ENCODE measurements at places on chromosomes 5 and 9.

DNA sequence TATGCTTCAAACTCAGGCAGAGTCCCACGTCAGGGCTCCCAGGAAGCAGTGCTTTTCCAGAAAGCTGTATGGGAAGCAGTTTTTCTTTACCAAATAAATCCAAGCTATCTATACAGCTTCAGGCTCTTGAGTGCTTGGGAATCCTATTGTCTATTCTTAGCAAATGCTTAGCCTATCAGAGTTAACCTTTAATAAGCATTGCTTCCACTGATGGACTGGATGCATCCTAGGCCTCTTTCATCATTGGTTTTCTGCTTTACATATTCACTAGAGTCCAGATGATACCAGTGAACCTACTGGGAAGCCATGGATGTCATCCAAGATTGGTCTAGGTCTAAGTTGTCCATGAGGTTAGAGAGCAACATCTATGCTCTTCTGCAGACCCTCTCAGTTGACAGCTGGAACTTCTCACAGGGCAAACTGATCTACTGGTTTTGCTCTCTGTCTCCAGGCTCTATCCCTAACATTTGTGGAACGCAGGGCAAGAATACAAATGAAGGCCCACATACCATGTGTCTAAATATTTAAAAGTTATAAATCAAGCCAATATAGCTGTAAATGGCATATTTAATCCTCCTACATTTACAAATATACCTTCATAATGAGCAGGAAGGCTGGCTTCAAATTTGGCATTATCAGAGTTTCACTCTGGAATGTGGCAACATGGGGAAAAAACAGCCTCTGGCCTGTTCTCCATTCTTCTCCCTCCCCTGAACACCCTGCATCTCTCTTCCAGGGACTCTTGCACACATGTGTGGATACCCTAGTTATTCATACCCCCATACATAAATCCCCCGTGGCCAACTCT lies 49.8 kb upstream of the PLPP1 start:
- DNase-seq, result no peak

DNA sequence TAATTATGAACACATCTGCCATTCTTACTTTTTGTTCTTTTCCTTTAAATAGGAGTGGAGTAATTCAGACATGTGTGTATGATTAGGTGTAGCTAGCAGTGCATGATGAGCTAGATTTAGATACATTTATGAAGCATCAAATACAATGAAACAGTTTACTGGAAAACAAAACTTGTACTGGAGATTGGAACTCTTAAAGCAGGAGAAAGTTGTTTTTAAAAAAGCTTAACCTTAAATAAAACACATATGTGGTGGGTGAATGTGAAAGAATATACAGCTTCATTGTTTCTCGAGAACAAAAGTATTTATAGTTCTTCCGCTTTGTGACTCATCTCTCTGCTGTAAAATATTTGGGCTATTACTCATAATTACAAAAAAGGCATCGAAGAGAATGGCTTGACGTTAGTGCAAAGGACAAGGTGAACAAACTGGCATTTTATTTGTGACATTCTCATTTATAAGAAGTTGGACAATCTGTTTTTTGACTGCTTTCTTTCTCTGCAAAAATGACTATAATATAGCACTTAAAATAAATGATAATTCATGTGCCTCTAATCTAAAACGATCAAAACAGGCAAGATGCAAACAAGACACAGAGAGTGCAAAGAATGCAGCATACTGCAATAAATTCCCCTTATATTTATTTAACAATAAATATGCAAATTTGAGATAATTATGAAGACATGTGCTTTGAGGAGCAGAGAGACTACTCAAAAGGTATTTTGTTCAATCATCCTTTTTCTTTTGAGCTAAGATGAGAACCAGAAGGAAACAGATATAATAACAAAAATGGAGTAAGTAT lies 478.8 kb downstream of the CETN3 start:
- DNase-seq, result no peak

DNA sequence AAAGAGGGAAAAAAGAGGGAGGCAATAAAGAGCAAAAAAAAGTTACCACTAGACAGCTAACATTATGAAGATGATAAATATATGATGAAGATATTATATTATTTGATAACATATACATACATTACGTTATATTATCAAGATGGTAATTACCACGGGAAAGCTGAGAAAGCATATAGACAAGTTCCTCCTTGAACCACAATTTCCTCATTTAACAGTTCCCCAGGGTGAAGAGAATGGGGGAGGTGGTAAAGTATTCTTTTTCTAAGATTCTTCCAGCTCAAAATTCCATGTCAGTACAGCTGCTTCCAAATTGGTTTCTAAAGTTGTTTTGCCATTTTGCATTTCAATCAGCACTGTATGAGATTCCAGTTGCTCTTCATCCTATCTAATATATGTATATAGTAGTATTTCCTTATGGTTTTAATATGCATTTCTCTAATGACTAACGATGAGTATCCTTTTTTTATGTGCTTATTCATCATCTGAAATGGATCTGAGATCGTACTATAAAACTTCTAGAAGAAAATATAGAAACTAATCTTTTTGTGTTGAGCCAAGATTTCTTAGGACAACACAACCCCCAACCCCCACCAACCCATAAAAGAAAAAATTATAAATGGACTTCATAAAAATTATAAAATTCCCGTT lies 49.5 kb upstream of the C9orf72 start:
- no peak for DNase-seq

- no peak for DNase-seq
Observed at GRCh38 chr5:145218019-145218418, 617.1 kb downstream of the PRELID2 start.

DNA sequence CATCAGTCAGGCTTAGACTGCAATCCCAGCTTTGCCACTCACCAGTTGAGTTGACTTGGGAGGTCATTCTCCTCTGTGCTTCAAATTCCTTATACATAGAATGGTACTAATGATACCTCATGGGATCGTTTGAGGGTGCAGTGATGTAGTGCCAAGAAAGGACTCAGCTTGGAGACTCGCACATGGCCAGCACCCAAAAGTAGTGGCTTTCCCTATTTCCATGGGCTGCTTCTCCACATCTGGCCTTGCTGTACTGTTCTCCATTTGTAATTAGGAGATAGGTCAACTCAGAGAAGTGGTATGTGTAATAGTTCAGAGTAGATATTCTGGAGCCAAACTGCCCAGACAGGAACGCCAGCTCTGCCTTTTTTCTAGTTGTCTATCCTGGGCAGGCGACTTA lies 5.5 kb downstream of the CCL19 start:
- no peak for DNase-seq

GRCh38 chr9:34493972-34494535 lies 28.7 kb downstream of the ENHO start:
- DNase-seq, result no peak

DNA sequence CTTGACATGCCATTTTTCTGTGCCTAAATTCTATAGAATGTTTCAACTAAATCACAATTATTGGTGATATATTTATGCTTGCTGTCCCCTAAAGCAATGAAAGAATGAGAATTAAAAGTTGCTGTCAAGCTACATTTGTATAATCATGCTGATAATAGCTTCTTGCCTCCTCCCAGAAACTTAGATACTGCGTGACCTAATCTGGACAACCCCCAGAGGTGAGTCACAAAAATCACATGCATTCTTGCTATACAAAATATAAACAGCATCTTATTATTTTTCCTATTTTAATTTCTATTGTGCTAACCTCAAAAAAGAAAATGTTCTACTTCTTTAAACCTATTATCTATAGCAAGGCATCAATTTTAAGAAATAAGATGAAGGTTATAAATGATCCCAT lies 995.8 kb upstream of the ACO1 start:
- no peak for DNase-seq

DNA sequence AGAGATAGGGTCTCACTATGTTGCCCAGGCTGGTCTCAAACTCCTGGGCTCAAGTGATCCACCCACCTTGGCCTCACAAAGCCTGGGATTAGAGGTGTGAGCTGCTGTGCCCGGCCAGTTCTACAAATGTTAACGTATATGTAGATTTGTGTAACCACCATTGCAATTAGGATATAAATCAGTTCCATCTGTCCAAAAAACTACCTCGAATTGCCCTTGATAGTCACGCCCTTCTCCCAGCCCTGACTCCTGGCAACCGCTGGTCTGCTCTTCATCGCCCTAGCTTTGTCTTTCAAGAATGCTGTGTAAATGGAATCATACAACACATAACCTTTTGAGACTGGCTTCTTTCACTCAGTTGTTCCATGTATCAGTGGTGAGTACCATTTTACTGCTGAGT lies 46.1 kb upstream of the PPARGC1B start:
- DNase-seq, result no peak

GRCh38 chr5:132470010-132470392 lies 20.6 kb downstream of the IRF1 start:
- no peak for DNase-seq

Data from NCI-H2107 (cell line).